ENCODE measurements at places on chromosomes 13 and 19.

GRCh38 chr19:16073481-16073880, 2.8 kb upstream of the TPM4 start:
- no peak for DNase-seq

GRCh38 chr13:66214467-66214866, 1015.7 kb downstream of the PCDH9 start:
- DNase-seq = no peak

DNA sequence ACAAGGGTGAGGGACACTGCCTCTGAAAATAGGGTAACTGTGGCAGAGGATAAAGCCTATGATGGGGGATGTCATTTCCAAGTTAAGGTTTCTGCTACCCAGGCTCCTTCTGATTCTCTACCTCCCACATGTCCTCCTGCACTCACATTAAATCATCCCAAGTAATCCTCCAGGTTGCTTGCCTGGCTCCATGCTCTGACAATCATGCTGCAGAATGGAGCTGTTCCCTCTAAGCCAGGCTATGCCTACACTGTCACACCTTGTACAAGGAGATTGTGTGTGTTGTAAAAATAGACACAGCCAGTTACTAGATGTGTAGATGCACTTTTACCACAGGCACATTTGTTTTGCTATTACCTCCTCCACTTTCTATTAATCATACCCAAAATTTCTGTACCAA, 8.0 kb downstream of the ZNF416 start:
- no peak for DNase-seq

- DNase-seq = no peak
These were observed 5.3 kb downstream of the SLC27A1 start for GRCh38 chr19:17475541-17476115.

DNA sequence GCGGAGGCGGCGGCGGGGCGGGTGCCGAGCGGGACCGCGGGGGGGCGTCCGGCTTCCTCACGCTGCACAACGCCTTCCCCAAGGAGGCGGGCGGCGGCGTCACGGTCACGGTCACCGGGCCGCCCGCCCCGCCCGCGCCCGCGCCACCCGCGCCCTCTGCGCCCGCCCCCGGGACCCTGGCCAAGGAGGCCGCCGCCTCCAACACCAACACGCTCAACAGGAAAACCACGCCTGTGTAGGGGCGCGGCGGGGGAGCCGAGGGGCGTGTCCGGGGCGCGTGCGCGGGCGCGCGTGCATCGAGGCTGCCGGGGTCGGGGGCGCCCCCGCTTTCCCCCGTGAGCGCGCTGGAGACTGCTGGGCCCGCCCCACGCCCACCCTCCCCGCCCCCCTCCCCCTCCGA, 8.8 kb upstream of the CACNG6 start:
- DNase-seq = no peak

Data from stimulated activated CD8-positive, alpha-beta memory T cell treated with anti-CD3 and anti-CD28 coated beads, Interleukin-15, amount 100 ng/mL, for 48 hours (primary cell).